ENCODE measurements at places on chromosomes 6 and 20. TPM values are rescaled to one million over a fixed set of nuclear protein-coding genes. Genes with fewer than 3 reads are reported as not detected.

The STX11 gene
- total RNA-seq: not detected

The ENPP1 gene
- 17.8 TPM for total RNA-seq

DNA sequence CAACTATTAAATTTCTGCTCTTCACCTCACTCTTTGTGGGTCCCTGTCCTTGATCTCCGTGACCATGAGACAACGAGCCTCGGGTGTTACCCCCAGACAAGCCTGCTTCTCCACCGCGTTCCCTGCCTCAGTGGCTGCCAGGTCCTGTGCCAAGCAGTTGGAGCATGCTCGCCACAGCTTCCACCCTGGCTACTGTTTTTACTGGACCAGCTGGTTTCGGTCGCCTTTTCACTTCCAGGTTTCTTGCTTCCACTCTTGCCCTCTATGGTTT is 5.6 kb downstream of the TP53RK start:
- DNase-seq: no peak

The PRICKLE4 gene
- not detected for total RNA-seq

DNA sequence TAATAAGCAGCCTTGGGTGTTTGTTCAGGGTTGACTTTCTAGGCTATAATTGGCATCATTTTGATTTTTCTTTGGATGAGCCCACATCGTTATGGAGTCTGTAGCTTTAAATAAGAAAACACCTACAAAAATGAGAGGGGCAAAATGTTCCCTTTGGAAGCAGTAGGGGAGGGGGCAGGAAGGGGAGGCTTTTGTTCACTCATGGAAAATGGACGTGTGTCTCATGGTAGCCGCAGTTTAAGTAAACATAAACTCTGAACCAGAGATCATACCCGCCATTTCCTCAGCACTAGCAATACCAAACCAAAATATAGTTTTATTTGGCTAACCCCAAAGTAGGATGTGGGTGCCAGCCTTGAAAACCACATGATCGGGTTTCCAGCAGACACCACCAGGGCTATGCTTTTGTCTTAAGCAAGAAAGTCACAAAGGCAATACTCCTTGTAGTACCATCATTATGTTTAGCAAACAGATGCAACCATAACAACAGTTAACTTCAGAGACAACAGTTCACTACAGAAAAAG is 572.5 kb upstream of the JAG1 start:
- no peak for DNase-seq

The GJA10 gene
- total RNA-seq: not detected

The GTSF1L gene
- total RNA-seq: not detected

The SLA2 gene
- total RNA-seq: 0.14 TPM

The RHAG gene
- 0.07 TPM for total RNA-seq

DNA sequence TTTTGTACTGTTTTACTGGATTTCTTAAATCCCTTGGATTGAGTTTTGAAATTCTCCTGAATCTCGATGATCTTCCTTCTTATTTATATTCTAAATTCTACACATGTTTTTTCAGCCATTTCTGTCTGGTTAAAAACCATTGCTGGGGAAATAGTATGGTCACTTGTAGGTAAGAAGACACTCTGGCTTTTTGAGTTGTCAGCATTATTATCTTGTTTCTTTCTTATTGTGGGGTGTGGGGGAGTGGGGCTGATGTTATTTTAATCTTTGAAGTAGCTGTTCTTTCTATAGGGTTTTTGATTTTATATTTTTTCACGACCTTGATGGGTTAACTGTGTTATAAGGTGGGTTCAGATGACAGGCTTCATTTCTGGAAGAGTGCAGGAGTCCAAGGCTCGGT is 37.4 kb upstream of the ADGRB3 start:
- DNase-seq: no peak

The PCSK2 gene
- 0.10 TPM for total RNA-seq

- no peak for DNase-seq
Measured at GRCh38 chr6:137763886-137764285, 103.2 kb upstream of the TNFAIP3 start.

GRCh38 chr20:41540459-41540858 is 77.7 kb downstream of the CHD6 start:
- no peak for DNase-seq

- no peak for DNase-seq
Measured at GRCh38 chr6:44809258-44809657, 421.8 kb downstream of the CDC5L start.

The BIRC7 gene
- total RNA-seq: 0.26 TPM

- DNase-seq: no peak
Measured at GRCh38 chr20:52039790-52040189, 151.8 kb downstream of the ZFP64 start.

DNA sequence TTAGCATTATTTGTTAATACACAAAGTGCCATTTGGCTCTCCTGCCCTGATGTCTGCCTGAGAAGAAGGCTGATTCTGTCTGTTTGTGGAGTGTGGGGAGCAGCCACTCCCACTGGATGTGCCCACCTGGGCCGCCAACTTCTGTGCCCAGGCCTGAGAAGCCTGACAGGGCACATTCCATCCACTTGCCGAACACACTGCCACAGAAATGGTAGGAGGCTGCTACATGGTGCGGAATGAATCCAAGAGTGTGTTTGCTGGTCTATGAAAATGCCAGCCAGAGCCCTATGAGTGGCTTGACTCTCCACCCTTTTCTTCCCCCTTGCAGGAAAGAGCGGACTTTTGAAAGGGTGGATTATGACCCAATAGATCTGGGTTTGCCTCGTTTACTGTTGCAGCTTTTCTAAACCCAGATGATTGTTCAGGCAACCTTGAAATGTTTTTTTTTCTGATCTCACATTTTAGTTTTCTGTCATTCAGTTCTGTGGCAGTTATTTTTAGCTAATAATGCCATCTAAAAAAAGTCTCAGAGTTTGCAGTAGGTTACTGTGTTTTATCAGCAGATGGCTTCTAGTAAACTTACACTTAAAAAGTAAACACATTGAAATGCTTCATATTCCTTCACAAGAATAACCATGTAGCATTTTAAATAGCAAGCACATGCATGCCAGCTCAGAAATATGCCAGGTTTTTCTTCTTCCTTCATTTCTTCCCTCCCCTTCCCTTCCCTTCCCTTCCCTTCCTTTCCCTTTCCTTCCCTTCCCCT is 196.5 kb downstream of the SLC35F1 start:
- DNase-seq: no peak

The KCNK15 gene
- not detected for total RNA-seq

DNA sequence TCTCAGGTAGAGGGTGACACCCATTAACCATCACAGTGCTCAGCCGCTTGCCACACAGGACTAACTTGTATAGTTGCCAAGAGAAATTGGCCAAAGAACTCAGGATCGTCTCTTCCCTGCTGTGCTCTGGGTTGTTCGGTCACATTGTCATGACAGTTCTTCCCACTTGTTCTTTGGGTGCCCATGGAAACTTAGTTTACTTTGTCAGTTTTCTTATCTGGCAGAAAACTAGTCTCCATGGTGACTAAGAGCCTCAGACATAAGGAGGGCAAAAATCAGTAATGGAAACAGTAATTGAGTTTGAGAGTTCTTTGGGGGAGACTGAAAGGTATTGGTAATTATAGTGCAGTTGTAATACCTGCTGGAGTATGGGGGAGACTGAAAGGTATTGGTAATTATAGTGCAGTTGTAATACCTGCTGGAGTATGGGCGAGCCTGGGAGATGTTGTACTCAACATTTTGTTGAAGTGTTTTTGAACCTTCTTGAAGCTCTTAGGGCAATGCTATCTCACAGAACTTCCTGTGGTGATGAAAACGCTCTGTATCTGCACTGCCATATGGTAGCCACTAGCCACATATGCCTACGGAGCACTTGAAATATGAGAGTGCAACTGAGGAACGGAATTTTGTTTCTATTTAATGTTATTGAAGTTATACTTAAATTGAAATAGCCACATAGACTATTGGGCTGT is 95.2 kb upstream of the HDGFL1 start:
- DNase-seq: no peak

- no peak for DNase-seq
Measured at GRCh38 chr6:105645156-105645555, 242.3 kb upstream of the PREP start.

The CGA gene
- not detected for total RNA-seq
